ENCODE measurements at places on chromosomes 5 and 9.

DNA sequence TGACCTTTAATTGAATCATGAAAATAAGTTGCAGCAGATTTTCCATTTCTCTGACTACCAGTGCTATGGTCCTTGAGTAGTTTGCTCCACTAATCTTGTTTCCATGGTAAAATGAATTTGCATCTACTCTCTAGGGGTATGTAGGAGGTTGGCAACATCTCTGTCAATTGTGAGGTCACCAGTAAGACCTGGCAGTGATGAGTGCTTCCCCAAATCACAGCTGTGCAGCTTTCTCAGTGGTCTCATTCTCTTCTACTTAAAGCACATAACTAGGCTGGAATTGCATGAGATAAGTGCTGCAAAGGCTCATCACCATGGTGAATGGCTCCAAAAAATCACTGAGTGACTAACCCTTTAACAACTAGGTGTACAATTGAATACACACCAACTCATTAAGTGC is 36.3 kb downstream of the ADAMTS19 start:
- DNase-seq: no peak

DNA sequence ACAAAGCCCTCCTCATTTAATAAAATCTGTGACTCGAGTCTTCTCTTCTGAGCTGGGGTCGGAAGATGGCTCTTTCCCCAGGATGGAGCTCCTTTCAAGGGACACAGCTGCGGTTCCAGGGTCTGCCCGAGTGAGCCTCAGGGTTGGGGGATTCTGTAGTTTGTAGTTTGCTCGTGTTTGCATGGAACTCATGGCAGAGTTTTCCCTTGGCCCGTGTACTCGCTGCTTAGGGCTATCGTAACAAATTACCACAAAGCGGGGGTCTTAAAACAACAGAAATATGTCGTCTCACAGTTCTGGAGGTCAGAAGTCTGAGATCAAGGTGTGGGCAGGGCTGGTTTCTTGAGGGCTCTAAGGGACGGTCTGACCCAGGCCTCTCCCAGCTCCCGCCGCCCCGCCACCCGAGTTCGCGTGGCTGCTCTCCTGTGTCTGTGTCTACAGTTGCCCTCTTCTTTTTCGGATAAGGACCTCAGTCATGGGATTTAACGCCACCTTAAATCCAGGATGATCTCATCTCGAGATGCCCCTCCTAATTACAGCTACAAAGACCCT is 13.9 kb upstream of the LPCAT1 start:
- DNase-seq: no peak

DNA sequence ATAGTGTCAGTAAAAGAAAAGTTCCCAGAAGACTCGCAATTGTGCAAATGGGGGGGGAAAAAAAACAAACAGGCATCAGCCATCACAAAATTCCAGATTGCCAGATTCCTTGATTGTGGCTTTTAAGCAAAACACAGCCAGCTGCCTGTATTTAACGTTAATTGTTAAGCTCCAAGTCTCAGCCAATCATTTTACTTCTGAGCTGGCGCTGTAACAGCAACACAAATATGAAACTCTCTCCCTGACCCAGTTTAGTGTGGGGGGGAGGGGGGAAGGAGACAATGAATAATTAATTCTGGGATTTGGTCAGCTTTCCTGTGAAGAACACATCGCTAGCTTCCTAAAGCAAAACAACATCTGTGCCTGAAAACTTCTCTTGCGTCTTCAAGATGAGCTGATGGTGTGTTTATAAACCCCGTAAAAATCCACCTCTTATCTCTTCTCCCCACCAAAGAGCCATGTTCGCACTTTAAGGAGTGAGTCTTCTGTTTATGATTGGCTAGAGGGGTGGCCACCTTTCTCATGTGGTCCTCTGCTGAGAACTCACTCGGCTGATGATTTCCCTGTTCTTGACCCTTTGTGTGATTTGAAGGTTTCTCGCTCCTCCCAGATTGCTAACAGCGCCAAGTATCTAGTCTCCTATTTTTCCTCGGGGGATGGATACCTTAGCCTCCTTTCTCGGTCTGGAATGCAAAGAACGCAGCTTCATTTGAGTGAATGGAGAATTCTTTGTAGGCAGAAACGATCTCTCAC is 160.2 kb upstream of the DAPK1 start:
- DNase-seq: no peak

DNA sequence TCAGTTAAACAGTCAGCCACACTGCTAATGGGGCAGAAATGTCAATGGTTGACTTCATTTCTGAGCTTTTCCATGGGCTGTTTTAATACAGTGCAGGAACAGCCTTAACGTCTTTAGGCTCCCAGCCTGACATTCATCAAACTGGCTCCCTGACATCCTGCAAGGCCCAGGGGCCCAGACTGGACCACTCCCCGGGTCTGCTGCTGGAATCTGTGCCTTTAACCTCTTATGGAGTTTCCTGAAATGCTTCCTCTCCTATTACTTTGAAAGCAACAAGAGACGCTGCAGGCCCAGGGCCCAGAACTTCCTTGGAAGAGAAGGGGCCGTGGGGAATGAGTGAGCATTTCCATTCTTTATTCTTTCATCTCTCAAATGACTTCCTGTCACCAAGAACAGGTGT is 216.8 kb upstream of the PANK3 start:
- no peak for DNase-seq

GRCh38 chr5:32339878-32340277 is 27.1 kb upstream of the MTMR12 start:
- no peak for DNase-seq

- DNase-seq: peak; percentile 32
Measured at GRCh38 chr9:70438341-70438928, 24.0 kb upstream of the KLF9 start.

GRCh38 chr9:19460243-19460642 is 51.4 kb downstream of the ACER2 start:
- no peak for DNase-seq

DNA sequence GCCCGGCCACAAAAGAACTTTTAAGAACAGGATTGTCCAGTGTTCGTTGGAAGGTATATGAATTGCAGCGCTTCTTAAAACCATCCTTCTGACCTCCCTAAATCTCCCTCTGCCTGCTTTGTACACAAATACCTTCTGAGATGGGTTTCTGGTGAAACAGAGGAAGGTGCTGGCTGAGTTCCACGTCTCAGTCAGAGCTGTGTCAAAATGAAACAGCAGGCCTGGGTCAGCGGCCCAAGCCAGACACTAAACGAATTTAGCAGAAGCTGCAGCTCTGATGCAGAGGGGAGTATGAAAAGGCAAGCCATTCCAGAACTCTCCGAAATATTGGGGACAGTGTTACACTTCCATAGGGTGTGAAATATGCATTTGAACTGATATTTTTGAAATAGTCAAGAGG is 37.8 kb upstream of the CRB2 start:
- DNase-seq: no peak

- no peak for DNase-seq
Measured at GRCh38 chr5:10666531-10667299, 94.3 kb downstream of the DAP start.

DNA sequence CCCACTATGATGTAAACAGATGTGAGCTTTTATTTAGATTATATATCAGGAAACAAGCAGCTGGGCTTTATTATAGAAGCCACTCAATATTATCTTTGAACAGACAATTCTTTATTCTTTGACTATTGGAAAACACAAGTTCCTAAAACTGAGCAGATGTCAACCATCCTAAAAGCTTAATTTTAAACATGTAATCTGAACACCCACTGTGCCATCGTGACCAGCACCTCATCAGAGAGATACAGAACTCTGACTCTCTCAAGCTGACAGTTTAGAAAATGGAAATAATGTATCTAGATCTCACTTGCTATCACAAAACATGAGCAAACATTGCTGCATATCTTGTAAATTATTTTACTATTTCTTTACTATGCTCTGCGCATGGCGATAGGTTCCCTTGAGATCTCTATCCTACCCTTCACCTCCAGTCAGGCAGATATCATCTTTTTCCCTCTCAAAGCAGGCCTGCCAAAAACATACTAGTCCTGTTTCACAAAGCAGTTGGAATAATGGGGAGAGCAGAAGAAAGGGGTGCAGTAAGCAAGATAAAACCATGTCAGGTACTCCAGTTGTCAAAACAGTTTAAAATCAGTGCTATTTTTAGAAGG is 151.0 kb downstream of the KIAA0825 start:
- DNase-seq: no peak

DNA sequence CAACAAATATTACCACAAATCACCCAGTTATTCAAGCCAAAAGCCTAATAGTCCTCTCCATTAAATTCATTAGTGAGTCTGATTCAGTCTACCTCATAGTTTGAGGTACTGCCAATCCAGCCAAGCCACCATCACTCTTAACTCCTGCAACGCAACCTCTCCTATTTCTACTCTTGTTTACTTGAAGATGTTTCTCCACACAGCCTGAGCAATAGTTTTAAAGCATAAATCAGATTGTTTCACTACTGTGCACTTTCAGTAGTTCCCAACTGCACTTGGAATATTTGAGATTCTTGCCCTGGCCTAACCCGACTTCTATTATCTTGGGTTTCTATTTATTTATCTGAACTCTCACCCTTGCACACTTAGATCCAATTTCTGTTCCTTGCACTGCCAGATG is 85.5 kb downstream of the YIPF5 start:
- no peak for DNase-seq

DNA sequence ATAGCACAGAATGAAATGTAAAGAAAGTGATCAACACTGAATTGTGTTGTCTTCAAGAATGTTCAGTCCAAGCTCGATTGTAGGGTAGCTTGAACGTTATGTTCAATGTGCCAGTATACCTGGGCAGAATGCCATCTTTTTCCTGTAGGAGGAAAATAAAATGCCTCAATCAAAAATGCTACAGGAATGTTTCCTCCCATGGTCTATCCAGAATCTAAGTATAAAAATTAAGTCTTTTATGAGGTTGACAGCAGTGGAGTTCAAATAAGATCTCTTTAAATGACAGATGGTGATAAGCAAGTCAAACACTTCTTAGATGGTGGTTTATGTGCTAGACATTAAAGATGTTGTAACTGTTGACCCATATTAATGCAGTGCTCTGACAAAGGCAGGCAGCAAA is 488.6 kb downstream of the CSNK1G3 start:
- no peak for DNase-seq

GRCh38 chr5:140635291-140636257 is 2.6 kb upstream of the CD14 start:
- no peak for DNase-seq

Measured in MV-4-11 (cell line).